ENCODE measurements at places on chromosomes 6 and 20.

DNA sequence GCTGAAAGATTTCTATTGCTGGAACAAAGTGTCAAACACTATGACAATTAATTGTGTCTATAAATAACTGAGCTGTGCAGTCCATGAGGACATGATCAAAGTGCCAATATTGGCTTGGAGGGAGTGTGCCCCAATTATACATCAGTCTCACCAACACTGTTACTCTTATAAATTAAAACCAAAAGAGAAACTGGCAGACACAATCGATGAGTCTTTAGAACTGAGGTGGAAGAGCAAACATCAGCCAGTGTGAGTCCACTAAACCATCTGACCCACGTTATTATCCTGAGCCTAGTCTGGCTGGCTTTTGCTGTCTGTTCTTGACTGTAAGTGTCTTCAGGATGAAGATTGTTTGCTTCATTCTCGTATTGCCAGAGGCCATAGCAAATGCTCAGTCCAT is 98.9 kb downstream of the OLIG3 start:
- no peak overlapping the region for H3K4me3 ChIP-seq
- H3K27me3 ChIP-seq: no peaks in the 10 kb centered on the region
- no peak for DNase-seq
- peaks cover 7% of the 10 kb centered on the region for H3K4me1 ChIP-seq

GRCh38 chr6:143556529-143556928 is 45.0 kb upstream of the FUCA2 start:
- no peak overlapping the region for H3K27ac ChIP-seq
- no peak for DNase-seq
- peaks cover 51% of the 10 kb centered on the region for H3K4me1 ChIP-seq
- H3K4me3 ChIP-seq: no peak overlapping the region

DNA sequence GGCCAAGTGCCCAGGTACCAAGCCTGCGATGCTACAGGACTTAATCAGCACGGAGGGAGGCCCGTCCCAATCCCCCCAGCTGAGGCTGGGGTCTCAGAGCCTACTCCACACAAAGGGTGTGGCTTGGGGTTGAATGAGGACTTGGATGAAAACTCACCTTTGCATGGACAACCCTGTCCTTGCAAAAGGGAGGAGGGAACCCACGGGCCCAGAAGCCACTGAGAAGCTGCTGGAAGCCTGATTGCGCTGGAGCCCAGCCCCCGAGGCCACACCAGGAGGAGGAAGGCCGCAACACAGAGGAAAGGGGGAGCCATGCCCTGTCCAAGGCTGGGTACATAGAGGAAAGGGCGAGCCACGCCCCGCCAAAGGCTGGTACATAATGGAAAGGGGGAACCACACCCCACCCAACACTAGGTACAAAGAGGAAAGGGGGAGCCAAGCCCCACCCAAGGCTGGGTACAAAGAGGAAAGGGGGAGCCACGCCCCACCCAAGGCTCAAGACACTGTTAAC is 158.8 kb downstream of the DLL1 start:
- DNase-seq: no peak
- no peak overlapping the region for H3K27ac ChIP-seq

DNA sequence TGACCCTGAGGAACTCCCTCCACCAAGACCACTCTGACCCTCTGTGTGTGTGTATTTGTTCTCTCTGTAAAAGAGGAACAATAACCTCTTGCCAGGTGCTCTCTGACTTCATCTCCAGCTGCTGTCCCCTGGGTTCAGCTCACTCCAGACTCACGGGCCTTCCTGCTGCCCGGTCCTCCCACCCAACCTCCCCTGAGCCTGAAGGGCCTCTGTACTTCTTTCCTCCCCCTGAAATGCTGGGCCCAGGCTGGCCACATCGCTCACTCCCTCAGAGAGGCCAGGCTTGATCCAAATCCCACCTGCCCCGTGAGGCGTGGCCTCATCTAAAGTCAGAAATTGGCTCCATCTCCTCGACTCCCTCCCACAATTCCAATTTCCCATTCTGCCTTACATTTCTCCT is 202.4 kb downstream of the PRKN start:
- no peak overlapping the region for H3K27ac ChIP-seq
- no peaks in the 10 kb centered on the region for H3K4me1 ChIP-seq
- H3K27me3 ChIP-seq: no peaks in the 10 kb centered on the region

DNA sequence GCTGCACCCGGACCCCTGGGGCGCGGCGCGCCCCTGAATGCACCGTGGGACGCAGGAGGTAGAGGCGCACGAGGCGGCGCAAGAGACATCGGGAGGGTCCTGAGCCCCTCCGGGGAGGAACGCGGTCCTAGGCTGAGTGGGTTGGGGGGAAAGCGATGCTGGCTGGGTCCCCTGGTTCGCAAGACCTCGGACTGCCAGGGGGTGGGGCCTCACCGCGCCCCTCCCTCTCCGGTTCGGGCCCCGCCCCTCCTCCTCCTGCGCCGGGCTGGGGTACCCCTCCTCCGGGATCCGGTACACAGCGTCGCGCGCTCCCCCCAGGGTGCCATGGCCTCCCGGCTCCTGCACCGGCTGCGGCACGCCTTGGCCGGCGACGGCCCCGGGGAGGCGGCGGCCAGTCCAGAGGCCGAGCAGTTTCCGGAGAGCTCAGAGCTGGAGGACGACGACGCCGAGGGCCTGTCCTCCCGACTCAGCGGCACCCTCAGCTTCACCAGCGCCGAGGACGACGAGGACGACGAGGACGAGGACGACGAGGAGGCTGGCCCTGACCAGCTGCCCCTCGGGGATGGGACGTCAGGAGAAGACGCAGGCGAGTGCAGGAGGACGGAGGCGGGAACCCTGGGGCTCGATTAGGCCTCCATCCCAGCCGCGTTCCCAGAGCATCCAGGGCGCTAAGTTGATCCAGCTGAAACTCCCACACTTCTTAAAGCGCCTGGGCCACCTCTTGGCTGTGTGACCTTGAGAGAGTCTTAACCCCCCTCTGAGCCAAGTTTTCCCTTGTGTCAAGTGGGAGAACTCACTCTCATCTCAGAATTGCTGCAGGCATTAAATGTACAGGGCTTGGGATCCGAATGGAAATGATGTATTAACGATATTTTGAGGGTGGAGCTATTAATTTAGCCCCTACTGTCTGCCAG is 541 bp downstream of the SNX21 start:
- DNase-seq: peak; percentile 25
- no peaks in the 10 kb centered on the region for H3K36me3 ChIP-seq
- H3K27me3 ChIP-seq: peaks cover 2% of the 10 kb centered on the region
- peak overlapping the region; percentile 72 for H3K4me3 ChIP-seq

- no peak for DNase-seq
- peaks cover 24% of the 10 kb centered on the region for H3K4me1 ChIP-seq
- H3K27me3 ChIP-seq: peaks cover 52% of the 10 kb centered on the region
- peak overlapping the region; percentile 83 for H3K27ac ChIP-seq
- H3K4me3 ChIP-seq: peak overlapping the region; percentile 67
Measured at GRCh38 chr6:28490205-28490890, 25.2 kb downstream of the GPX6 start.

GRCh38 chr6:91081452-91082067 is 494.7 kb upstream of the MAP3K7 start:
- no peaks in the 10 kb centered on the region for H3K27me3 ChIP-seq
- DNase-seq: peak; percentile 12
- no peaks in the 10 kb centered on the region for H3K36me3 ChIP-seq
- H3K4me3 ChIP-seq: no peak overlapping the region

- peak within 1 kb of the TSS; percentile 87 for H3K27ac ChIP-seq
- H3K27me3 ChIP-seq: peaks cover 21% of the 10 kb centered on the region
- peaks cover 62% of the 10 kb centered on the region for H3K4me1 ChIP-seq
Measured at GRCh38 chr6:116461331-116461931, at the start of gene CALHM6. TSS of gene CALHM6 (plus strand) at chr6:116461375. CDS start at chr6:116461930, 555 bp downstream.

- H3K27me3 ChIP-seq: no peaks in the 10 kb centered on the region
- no peak overlapping the region for H3K27ac ChIP-seq
Measured at GRCh38 chr6:152151920-152152319, 344.4 kb downstream of the ESR1 start.

DNA sequence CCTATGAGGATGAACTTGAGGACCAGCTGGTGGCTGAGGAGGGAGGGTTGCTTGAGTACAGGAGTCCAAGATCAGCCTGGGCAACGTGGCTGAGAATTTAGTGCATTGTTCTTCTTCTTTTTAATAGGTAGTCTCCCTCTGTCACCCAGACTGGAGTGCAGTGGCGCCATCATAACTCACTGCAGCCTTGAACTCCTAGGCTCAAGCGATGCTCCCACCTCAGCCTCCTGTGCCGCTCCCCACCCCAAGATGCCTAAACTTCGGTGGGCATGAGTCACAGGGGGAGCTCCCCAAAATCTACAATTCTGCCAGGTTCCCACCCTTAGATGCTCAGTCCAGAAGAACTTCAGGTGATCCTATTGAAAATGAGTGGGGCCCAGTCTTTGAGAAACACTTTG is 21.4 kb downstream of the FAM50B start:
- no peak overlapping the region for H3K4me3 ChIP-seq
- H3K36me3 ChIP-seq: no peaks in the 10 kb centered on the region
- peaks cover 6% of the 10 kb centered on the region for H3K27me3 ChIP-seq
- peaks cover 24% of the 10 kb centered on the region for H3K4me1 ChIP-seq
- DNase-seq: no peak

DNA sequence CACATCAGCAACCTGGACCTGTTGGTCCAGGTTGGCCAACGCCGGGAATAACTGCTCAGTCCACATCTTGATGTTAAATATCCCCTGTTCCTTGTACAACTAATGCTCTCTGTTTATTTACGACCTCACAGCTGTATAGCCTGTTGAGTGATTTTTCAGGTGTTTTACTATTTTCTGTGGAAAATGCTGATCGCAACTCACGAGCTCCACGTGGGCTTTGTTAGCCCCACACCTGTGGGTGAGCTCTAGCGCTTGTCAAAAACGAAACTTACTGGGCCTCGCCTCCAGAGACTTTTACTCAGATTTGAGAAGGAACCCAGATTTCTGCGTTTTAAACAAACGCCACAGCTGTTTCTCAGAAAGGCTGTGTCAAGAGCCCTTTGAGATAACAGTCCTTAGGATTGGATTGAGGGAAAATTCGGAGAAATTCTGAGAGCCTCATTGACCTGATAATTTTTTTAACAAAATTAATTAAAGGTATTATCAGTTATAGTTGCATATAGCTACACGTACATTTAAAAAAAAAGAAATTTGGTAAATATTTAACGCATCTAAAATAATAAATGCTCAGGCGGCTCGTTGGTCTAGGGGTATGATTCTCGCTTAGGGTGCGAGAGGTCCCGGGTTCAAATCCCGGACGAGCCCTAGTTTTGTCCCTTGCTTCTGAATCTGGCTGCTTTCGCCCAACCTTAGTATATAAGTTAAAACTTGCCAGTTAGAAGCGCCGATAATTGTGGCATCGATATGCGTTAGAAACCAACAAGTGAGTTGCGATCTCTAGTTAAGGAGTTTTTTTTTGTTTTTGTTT is 16.7 kb downstream of the HMGN4 start:
- H3K4me3 ChIP-seq: peak overlapping the region; percentile 54
- no peaks in the 10 kb centered on the region for H3K36me3 ChIP-seq
- DNase-seq: peak; percentile 63
- H3K4me1 ChIP-seq: peaks cover 18% of the 10 kb centered on the region
- H3K27ac ChIP-seq: peak overlapping the region; percentile 75

DNA sequence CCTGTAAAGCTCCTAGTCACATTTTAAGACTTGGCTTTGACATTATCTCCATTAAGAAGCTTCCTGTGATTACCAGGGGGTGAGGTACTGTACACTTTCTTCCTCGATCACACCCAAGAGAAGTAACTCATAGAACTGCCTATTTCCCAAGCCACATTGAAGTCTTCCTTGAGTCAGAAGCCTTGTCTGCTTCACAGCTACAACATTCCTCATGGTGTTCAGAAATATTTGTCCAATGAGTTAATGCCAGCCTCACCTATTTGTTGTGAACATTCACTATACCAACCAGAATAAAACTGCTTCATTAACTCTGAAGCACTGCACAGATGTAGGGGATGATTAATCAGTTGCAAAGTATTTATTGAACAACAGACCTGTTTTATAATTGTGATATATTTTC is 622.3 kb downstream of the PTPRT start:
- H3K27me3 ChIP-seq: no peaks in the 10 kb centered on the region
- H3K4me3 ChIP-seq: no peak overlapping the region
- no peaks in the 10 kb centered on the region for H3K36me3 ChIP-seq

GRCh38 chr20:45515147-45515913 is at the start of gene SPINT3:
TSS of gene SPINT3 (minus strand) at chr20:45515622. CDS start at chr20:45515608, 14 bp downstream.
- H3K27me3 ChIP-seq: peaks cover 26% of the 10 kb centered on the region
- no peak within 1 kb of the TSS for H3K27ac ChIP-seq
- no peak within 1 kb of the TSS for H3K4me3 ChIP-seq
- no peaks in the 10 kb centered on the region for H3K36me3 ChIP-seq
- H3K4me1 ChIP-seq: no peaks in the 10 kb centered on the region
- no peak for DNase-seq

DNA sequence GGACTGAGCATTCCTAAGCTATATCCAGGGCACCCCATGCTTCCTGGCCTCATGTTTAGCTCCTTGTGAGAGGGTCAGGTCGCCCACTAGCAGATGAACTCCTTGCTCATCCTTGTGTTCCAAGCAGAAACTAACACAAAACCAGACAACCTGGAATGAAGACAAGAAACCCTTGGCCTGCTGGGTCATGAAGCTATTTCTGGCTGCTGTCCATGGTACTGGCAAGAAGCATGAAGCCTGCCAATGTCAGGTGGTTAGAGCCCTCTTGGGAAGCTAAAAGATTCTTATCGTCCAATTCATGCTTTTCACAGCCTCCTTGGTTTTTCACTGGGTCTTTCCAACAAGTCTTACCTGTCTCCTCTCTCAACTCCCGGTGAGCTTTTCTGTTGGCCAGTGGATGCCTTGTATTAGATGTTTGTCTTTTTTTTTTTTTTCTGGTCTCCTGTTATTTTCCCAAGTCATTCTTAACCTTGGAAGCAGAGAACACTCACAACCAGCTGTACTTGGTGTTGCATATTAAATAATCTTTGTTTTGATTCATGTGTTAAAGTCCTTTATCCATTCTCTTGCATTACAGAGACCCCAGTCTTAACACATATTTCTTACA is 180.3 kb downstream of the ANKRD60 start:
- H3K36me3 ChIP-seq: no peaks in the 10 kb centered on the region
- no peak for DNase-seq
- peaks cover 3% of the 10 kb centered on the region for H3K27me3 ChIP-seq

GRCh38 chr20:1535420-1536175 is 21.9 kb downstream of the SIRPD start:
- peaks cover 3% of the 10 kb centered on the region for H3K27me3 ChIP-seq
- DNase-seq: no peak
- no peak overlapping the region for H3K4me3 ChIP-seq
- H3K4me1 ChIP-seq: peaks cover 9% of the 10 kb centered on the region
- no peaks in the 10 kb centered on the region for H3K36me3 ChIP-seq

DNA sequence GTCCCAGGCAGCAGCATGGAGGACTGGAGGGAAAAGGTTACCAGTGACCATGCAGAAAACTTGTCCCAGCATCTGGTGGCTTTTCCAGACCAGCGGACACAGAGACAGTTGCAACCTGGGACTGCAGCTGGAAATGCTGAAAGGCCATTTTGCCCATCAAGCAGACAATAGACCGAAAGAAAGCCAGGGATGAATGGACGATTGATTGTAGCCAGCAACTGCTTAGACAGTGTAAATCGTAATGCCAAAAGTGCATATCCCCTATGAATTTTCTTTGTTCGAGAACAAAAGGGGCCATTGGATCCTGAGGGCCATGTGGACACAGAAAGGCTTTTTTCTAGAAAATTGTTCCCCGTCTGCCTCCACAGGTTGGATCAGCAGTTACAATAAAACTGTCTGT is 115.7 kb downstream of the MBOAT1 start:
- H3K36me3 ChIP-seq: peaks cover 7% of the 10 kb centered on the region
- H3K4me1 ChIP-seq: no peaks in the 10 kb centered on the region
- H3K4me3 ChIP-seq: no peak overlapping the region
- no peaks in the 10 kb centered on the region for H3K27me3 ChIP-seq
- DNase-seq: no peak
- no peak overlapping the region for H3K27ac ChIP-seq

All from activated CD4-positive, alpha-beta T cell treated with anti-CD3 and anti-CD28 coated beads, Interleukin-2, amount 10 ng/mL, durations not matched to agents 7 days and 5 days (primary cell).